Activated naive CD4-positive, alpha-beta T cell treated with anti-CD3 and anti-CD28 coated beads, Interleukin-2, amount 50 U/mL, for 16 hours (primary cell): ENCODE measurements at places on chromosomes 6 and 20.

DNA sequence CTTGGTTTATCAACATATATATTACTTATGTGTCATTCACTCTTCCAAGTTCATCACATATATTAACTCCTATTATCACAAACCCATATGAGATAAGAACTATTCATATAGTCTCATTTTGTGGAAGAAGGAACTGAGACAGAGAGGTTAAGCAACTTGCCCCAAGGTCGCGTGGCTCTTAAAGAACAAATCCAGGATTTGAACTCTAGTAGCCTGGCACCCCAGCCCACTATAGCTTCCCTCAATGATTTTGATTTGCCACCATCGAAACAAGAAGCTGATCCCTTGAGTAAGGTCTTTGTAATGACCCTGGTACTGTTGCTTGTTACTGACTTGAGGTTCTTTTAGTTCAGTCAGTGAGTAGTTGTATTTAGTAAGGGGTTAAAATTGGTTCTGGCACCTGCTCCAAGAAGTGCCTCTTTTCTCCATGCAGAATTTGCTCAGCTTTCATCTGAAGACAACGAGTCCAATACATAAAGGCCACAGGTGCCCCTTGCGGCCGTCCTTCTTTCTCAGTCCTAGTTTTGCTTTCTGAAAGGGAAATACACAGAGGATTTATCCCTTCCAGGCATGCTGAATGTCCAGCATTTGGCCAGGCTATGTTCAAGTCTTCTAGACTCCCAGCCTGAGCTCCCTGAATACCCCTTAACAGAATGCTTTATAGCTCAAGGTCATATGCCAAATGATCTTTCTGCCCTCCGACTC, 253.0 kb downstream of the TBC1D7 start:
- DNase-seq, result no peak

DNA sequence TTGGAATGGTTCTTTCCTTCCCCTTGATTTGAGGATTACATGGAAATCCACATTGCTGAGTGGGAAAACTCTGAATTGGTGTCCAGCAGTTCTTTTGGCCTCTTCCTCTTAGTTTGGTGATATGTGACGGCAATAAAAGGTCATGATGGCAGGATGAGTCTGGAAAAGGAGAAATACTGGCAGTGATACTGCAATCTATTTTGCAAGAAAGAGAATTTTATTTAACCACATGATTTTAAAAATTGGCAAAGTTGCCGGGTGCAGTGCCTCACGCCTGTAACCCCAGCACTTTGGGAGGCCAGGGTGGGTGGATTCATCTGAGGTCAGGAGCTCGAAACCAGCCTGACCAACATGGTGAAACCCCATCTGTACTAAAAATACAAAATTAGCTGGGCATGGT, 73.1 kb downstream of the ADTRP start:
- DNase-seq, result no peak

- peak; percentile 24 for DNase-seq
Measured at GRCh38 chr20:34074101-34074760, 37.8 kb downstream of the EIF2S2 start.

- DNase-seq, result no peak
Measured at GRCh38 chr20:62405981-62406513, 1.0 kb downstream of the CABLES2 start.

DNA sequence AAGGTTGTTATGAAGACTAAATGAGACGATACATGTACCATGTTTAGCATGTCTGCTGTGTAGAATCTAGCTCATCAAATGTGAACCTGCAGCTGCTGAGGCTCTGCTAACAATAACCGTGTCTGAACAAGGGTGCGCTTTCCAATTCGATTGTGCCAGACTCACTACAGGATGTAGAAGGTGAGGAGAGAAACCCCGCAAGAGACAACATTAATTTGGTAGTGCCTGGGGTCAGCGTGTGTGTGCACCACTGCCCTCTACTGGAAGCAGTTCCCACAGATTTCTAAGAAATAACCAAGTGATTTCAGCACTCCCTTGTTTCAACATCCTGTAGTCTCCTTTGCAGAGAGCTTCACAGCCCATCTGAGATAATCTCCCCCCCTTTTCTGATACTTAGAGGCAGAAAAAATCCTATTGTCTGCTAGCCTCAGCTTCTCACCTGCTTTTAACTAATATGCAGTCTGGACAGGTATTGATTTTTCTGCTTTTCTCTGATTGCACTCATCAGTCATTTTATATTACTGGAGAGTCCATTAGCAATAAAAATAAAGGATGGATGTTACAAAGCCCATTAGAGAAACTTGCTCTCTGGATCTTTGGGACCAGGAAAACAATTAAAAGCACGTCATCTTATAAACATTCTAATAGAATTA, 96.7 kb upstream of the BACH2 start:
- DNase-seq, result peak; percentile 71

DNA sequence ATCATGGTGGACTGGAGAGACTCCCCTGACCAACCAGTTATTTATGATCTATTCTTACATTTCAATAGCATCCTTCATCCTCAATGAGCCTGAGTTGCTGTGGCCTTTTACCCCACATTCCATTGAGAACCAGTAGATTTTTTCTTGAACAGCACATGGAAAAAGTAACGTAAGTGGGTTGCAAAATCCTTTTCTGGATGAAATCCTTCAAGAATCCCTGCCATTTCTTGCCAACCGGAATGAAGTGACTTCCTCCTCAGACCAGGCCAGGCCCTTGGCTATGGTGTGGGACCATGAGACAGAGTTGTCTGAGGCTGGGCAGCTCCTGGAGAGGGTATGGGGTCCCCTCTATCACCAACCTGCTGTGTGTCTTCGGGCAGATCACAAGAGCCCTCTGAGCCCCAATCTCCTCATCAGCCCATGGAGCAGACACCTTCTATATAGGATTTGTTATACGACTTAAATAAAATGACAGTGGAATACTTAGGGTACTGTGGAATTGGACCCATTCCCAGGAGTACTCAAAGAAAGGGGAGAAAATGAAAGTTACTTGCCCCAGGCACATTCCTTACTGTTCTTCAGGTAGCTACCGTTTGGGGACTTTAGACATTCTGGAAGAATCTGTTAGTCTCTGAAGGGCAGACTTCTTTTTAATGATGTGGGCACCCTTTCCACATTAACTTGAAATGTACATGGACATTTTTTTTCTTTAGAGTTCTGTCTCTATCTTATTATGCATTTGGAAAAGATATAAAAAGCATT, 10.9 kb downstream of the EYA2 start:
- no peak for DNase-seq

- DNase-seq, result no peak
Measured at GRCh38 chr6:163327165-163327880, 87.2 kb upstream of the QKI start.

DNA sequence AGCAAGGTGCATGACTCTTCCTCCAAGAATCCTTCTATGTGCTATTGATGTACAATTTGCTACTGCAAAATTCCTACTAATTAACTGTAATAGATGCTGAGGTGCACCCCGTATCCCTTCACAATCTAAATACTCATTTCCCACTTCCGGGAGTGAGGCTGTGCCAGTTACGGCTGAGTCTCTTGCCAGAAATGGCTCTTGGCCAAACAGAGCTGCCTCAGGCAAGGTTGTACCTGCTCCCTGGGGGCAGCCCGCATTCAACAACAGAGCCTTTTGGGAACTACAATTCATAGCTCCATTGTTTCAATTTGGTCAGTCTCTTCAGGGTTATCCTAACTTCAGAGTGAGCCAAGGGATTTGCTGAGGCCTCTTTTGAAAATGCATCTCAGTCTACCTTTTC, 789.8 kb upstream of the MAP3K7 start:
- DNase-seq, result no peak

- DNase-seq, result peak; percentile 48
Measured at GRCh38 chr6:170291271-170292110, 613 bp upstream of the DLL1 start.

GRCh38 chr20:40390654-40391053, 298.4 kb downstream of the MAFB start:
- DNase-seq, result no peak

DNA sequence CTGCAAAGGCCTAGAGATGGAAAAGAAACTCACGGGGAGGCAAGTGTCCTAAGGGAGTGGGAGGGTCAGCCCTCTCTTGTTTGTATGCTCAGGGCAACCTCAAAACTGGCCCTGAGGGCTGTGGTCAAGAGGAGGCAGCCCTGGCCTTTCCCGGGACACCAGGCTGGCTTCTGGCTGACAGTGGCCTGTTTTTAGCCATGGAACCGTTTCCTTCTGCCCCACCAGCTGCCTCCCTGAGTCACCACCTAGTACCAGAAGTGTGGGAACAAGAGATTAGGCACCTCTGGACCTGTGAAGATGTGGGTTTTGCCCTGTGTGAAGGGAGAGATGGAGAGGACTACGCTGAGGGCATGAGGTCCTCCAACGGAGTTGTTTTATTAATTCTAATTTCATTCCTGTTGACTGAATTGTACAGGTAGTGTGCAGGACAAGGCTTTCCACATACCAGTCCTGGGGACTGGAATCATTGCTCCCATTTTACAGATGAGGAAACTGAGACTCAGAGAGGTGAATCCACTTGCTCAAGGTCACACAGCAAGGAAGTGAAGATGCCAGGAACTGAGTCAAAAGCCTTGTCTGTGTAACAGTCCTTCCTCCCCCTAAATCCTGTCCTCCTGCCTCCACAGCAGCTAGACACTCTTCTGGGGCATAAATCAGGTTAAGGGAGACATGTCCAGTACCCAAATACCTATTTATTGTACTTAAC, 5.5 kb downstream of the FOXS1 start:
- no peak for DNase-seq

DNA sequence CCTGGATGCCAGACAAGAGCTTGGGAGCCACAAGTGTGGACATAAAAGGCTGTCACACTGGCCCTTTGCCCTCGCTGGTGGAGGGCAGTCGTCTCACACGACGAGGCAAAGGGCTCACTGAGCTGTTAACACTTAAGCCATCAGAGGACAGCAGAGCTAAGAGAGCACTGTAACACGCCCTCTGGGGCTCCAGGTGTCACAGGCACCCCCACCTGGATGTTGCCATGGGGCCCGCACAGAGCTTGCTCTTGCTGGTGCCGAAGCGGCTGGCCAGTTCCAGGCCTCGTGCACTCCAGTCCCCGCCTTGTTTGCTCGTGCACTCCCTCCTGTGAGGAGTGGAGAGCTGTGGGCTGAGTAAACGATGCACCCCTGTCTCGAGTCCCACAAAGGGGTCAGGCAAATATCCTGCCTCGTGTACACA, 37.4 kb downstream of the SLC35D3 start:
- no peak for DNase-seq

DNA sequence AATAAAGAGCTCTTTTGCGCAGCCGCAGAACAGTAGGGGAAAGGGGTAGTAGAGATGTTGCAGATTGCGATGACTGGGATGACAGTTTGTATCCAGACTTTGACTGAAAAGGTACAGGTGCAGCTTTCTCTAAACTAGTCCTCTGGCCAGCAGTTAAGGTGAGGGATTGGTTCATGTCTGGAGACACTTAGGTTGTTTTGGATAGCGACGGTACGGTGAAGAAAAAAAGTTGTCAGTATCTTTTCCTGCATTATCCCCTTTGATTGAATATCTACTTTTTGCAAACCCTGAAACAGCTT, 537 bp downstream of the PRR3 start:
- DNase-seq, result no peak

GRCh38 chr6:124029567-124029966, 225.9 kb downstream of the NKAIN2 start:
- no peak for DNase-seq

- no peak for DNase-seq
Measured at GRCh38 chr6:5082487-5083306, 2.4 kb upstream of the PPP1R3G start.

DNA sequence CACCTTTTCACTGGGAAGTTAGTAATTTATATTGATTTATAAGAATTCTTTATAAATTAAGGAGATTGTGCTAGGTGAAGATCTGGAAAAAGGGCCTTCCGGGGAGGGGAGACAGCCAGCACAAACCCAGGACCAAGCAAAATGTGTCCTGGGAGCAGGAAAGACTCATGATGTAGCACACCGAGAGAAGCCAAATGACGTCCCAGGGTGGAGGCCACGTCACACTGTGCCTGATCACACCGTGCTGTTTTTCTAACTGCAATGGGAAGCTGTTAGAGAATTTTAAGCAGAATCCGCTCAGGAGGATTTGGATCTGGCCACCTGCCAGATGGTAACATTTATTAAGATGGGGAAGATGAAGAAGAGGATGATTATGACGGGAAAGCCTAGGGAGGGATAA, 72.7 kb upstream of the AKAP12 start:
- DNase-seq, result no peak

- DNase-seq, result no peak
Measured at GRCh38 chr6:120646101-120646500, 688.2 kb downstream of the TBC1D32 start.

DNA sequence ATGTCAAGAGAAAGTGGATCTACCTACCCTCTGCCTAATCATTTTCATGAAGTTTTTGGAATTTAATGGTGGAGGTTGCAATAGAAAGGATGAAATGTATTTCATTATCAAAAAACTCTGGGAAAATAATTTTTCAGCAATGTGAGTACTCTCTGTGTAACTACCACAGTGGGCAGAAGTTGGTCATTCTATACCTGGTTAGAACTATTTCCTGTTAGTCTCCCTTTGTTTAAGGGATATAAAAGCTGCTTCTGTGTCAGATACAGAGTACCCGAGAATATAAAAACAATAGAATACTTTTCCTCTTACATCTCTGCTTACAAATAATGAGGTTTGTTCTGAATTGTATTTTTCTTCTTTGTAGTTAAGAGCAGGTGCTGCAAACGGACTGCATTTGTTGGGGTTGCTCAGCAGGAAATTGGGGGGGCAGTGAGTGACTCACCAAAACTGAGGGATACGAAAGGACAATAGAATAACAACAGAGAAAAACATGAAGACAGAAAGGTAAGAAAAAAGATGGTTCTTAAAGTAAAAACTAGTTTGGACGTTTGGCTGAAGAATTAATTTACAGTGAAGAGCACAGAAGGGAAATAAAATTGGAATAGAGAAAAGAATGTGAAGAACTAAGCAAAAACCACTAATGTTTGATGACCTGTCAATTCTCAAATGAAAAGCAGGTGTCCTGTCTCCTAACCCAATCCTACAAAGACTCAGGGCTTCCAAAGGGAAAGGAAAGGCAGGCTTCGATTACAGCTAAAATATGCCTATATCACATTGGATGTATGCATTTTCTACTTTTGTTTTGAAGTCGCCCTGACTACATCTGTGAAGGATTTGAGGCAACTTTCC, 703.1 kb downstream of the RFPL4B start:
- DNase-seq, result no peak

GRCh38 chr6:104201557-104201956, 658.2 kb downstream of the HACE1 start:
- DNase-seq, result no peak
